Activated CD4-positive, alpha-beta T cell treated with anti-CD3 and anti-CD28 coated beads, Interleukin-2, amount 50 U/mL, for 24 hours (primary cell): ENCODE measurements at places on chromosomes 16 and 17.

DNA sequence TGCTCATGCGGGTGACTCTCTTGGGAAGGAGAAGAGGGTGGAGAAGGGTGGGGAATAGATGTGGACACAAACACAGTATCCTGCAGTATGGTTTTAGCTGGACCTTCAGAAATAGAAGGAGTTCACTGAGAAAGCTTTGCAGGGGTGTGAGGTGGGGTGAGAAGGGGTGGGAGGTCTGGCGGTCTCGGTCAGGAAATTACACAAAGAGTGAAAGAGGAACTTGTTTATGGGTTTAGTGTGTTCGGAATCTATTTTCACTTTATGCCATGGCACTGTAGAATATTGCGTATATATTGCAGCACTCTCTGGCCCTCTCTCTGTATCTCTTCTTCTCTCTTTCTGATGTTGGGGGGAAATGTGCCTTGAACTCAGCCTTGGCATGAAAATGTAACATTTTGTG, 148.2 kb upstream of the GOT2 start:
- DNase-seq, result no peak

- no peak for DNase-seq
Observed at GRCh38 chr17:33925649-33926048, 329.4 kb upstream of the CCL2 start.

- DNase-seq, result no peak
Observed at GRCh38 chr17:64277831-64278562, 14.9 kb upstream of the TEX2 start.

GRCh38 chr16:47136099-47136842, 7.5 kb downstream of the NETO2 start:
- no peak for DNase-seq

GRCh38 chr16:51556694-51557340, 405.7 kb upstream of the SALL1 start:
- DNase-seq, result no peak

DNA sequence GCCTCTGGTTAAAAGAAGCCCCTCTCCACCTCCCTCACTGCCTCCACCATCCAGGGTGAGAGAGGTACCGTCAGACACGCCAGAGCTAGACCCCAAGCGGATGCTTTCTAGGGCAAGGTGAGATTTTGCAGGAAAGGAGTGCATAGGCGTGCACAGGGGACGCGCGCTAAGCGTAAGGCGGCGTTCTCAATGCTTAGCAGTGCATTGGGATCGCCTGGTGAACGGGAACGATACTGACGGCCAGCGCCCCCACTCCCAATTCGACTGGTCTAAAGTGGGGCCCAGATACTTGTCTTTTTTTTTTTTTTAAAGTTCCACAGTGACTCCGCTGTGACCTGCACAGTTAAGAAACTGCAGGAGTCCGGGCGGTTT, 57.9 kb upstream of the CREBBP start:
- DNase-seq, result no peak

DNA sequence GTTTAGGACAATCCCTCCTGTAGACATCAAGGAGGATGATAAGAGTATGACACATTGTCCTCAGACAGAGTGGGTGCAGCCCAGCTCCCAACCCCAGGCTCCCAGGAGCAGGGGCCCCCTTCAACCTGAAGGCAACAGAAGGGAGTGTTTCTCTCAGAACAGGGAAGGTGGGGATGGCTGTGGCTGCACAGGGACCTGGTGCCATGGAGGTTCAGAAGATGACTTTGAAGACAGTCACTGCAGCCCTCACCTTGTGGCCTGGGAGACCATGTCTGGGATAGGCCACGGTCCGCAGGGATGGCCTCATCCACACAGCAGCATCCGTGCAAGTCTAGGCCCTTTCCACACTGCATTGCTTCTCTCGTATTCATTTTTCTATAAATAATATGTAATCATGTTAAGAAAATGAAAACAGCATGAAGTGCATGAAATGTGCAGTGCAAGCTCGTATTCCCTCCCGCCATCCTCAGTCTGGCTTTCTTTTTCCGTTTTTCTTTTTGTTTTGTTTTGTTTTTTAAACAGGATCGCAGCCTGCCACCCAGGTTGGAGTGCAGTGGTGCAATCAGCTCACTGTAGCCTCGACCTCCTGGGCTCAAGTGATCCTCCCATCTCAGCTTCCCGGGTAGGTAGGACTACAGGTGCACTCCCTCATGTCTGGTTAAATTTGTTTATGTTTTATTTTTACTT, 71.1 kb downstream of the METRNL start:
- no peak for DNase-seq

GRCh38 chr16:65154321-65154720, 32.5 kb upstream of the CDH11 start:
- DNase-seq, result no peak
